A549 treated with ZK216348 at 1 μM for 4 hours (cell line): ENCODE measurements at places on chromosomes 16 and 17. TPM values are rescaled to one million over a fixed set of nuclear protein-coding genes. Genes with fewer than 3 reads are reported as not detected.

Gene MYO15A
- total RNA-seq = 0.24 to 0.75 TPM (median 0.27 TPM) in 5 replicates

Gene KRT20
- 0.18 to 0.61 TPM (median 0.31 TPM) in 5 replicates for total RNA-seq

Gene FLYWCH1
- 15.9 to 31.8 TPM (median 26.8 TPM) in 5 replicates for total RNA-seq

Gene NDUFAF8
- 107 to 239 TPM (median 229 TPM) in 5 replicates for total RNA-seq

Gene PDPR
- total RNA-seq = 11.5 to 17.7 TPM (median 14.3 TPM) in 5 replicates

Gene C17orf67
- total RNA-seq = 1.3 to 2.8 TPM (median 2.4 TPM) in 5 replicates

Gene TRIM72
- total RNA-seq = 0.06 to 0.12 TPM (median 0.09 TPM) in 3 of 5 replicates, not detected in the others

Gene ZNF750
- not detected in 5 replicates for total RNA-seq

Gene ST6GALNAC2
- total RNA-seq = 0.21 to 0.98 TPM (median 0.60 TPM) in 5 replicates

Gene LRRC46
- total RNA-seq = 3.1 to 4.2 TPM (median 3.9 TPM) in 5 replicates

Gene SP6
- 2.9 to 4.1 TPM (median 3.8 TPM) in 5 replicates for total RNA-seq

Gene TSPOAP1
- total RNA-seq = not detected in 5 replicates

Gene FOXL1
- 0.56 to 2.1 TPM (median 1.5 TPM) in 5 replicates for total RNA-seq

Gene FXR2
- total RNA-seq = 45.1 to 62.0 TPM (median 57.6 TPM) in 5 replicates

Gene WNT9B
- total RNA-seq = not detected in 5 replicates

Gene CCP110
- 5.9 to 10.3 TPM (median 9.1 TPM) in 5 replicates for total RNA-seq

Gene KLHL10
- total RNA-seq = 0.07 to 0.19 TPM (median 0.14 TPM) in 3 of 5 replicates, not detected in the others

Gene SGCA
- total RNA-seq = 0.95 to 1.6 TPM (median 1.2 TPM) in 5 replicates

Gene SMIM36
- not detected in 5 replicates for total RNA-seq

Gene UNC13D
- total RNA-seq = 3.3 to 7.1 TPM (median 5.1 TPM) in 5 replicates

Gene NHLRC4
- 0.14 to 0.32 TPM (median 0.19 TPM) in 5 replicates for total RNA-seq

Gene KCNJ2
- total RNA-seq = 0.06 to 0.20 TPM (median 0.09 TPM) in 5 replicates

Gene NPIPB13
- total RNA-seq = 0.62 to 3.6 TPM (median 2.0 TPM) in 5 replicates

Gene ZP2
- total RNA-seq = not detected in 5 replicates

Gene ODAD4
- 1.2 to 2.0 TPM (median 1.5 TPM) in 5 replicates for total RNA-seq

Gene ALDH3A1
- total RNA-seq = 787 to 1,153 TPM (median 809 TPM) in 5 replicates

Gene PYY
- total RNA-seq = not detected in 5 replicates

Gene XYLT1
- 0.67 to 1.4 TPM (median 0.78 TPM) in 5 replicates for total RNA-seq

Gene MRPL45
- total RNA-seq = 61.2 to 71.4 TPM (median 63.3 TPM) in 5 replicates

Gene ASGR1
- 0.69 to 2.2 TPM (median 1.1 TPM) in 5 replicates for total RNA-seq

Gene HOXB7
- 32.7 to 53.1 TPM (median 37.7 TPM) in 5 replicates for total RNA-seq

Gene SYT17
- 10.7 to 15.4 TPM (median 12.7 TPM) in 5 replicates for total RNA-seq

Gene KRTAP16-1
- not detected in 5 replicates for total RNA-seq

Gene KCNH6
- total RNA-seq = not detected in 5 replicates

Gene CRYBA1
- total RNA-seq = not detected in 5 replicates

Gene SMTNL2
- total RNA-seq = 0.24 to 1.3 TPM (median 0.73 TPM) in 5 replicates

Gene NOD2
- 0.02 TPM in 1 of 5 replicates, not detected in the others for total RNA-seq

Gene HP
- 0.51 TPM in 1 of 5 replicates, not detected in the others for total RNA-seq

Gene KRTAP2-1
- total RNA-seq = not detected in 5 replicates

Gene CES1
- 30.8 to 52.0 TPM (median 33.8 TPM) in 5 replicates for total RNA-seq

Gene TEDC2
- total RNA-seq = 12.6 to 24.4 TPM (median 21.2 TPM) in 5 replicates

Gene ZNF18
- total RNA-seq = 4.6 to 7.9 TPM (median 5.0 TPM) in 5 replicates

Gene KRTAP2-3
- not detected in 5 replicates for total RNA-seq

Gene MYH11
- 0.02 to 0.12 TPM (median 0.07 TPM) in 4 of 5 replicates, not detected in the other for total RNA-seq

Gene GJD3
- 0.73 to 1.6 TPM (median 0.88 TPM) in 5 replicates for total RNA-seq

Gene LPCAT2
- total RNA-seq = 4.1 to 9.1 TPM (median 6.5 TPM) in 5 replicates

Gene FBXO39
- not detected in 5 replicates for total RNA-seq

Gene FBXO47
- total RNA-seq = not detected in 5 replicates

Gene KRT33B
- total RNA-seq = not detected in 5 replicates

Gene GP1BA
- not detected in 5 replicates for total RNA-seq

Gene C17orf100
- 1.6 to 3.1 TPM (median 2.9 TPM) in 5 replicates for total RNA-seq

Gene KRTAP4-9
- not detected in 5 replicates for total RNA-seq

Gene SPN
- 0.08 TPM in 1 of 5 replicates, not detected in the others for total RNA-seq

Gene CHST4
- total RNA-seq = not detected in 5 replicates

Gene LGALS9B
- 0.15 TPM in 1 of 5 replicates, not detected in the others for total RNA-seq

Gene OR1A1
- not detected in 5 replicates for total RNA-seq

Gene GCGR
- total RNA-seq = 0.11 to 0.52 TPM (median 0.31 TPM) in 4 of 5 replicates, not detected in the other

Gene LUC7L
- 39.5 to 57.0 TPM (median 47.1 TPM) in 5 replicates for total RNA-seq

Gene TBC1D3H
- not detected in 5 replicates for total RNA-seq

Gene KRT25
- total RNA-seq = not detected in 5 replicates
